ENCODE measurements at places on chromosomes 16 and 17.
A peak's percentile ranks its signal among the peaks of the same experiment; 100 is the strongest.

- no peak for DNase-seq
Measured at GRCh38 chr17:63949576-63950250, 17.6 kb upstream of the CD79B start.

- DNase-seq: no peak
Measured at GRCh38 chr16:86764551-86764950, 186.2 kb downstream of the FOXL1 start.

DNA sequence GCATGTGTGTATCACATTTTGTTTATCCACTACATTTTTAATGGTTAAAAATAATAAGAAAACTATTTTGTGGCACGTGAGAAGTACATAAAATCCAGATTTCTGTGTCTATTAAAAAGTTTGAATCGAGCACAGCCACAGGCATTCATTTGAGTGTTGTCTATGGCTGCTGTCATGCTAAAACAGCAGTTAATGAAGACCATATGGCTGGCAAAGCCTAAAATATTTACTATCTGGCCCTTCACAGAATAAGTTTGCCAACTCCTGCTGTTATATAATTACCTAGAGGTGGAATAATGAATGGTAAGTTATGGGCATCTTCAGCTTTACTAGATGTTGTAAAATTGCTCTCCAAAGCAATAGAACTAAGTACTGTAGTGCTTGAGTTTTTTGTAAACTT, 30.5 kb downstream of the TMEM98 start:
- peak; percentile 1 for DNase-seq

DNA sequence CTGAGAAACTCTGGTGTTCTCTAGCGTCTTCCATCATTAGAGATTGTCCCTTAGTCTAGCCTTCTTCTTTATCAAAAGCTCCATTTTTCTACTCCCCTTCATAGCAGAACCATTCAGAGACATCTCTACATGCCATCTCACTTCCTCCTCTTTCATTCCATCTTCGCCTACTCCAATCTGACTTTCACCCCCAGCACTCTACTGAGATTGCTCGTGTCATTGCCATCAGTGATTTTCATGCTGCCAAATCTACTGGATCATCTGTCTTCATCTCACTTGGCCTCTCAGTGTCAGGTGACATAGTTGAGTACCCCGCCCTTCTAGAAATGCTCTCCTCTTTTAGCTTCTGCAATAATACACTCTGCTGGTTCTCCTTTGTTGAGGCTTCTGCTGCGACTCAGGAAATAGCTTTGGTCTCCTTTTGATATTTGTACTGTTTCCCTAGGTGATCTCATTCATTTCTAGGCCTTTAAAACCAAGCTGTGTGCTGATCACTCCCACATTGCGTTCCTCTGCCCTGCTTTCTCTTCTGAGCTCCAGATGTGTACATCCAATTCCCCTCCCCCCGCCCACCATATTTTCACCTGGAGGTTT, 119.1 kb downstream of the FTO start:
- DNase-seq: no peak

GRCh38 chr17:76240461-76241203, at the start of gene RNF157:
RNF157 (minus strand) TSS chr17:76240493; CDS start chr17:76240240, 253 bp downstream.
- DNase-seq: peak; percentile 39

DNA sequence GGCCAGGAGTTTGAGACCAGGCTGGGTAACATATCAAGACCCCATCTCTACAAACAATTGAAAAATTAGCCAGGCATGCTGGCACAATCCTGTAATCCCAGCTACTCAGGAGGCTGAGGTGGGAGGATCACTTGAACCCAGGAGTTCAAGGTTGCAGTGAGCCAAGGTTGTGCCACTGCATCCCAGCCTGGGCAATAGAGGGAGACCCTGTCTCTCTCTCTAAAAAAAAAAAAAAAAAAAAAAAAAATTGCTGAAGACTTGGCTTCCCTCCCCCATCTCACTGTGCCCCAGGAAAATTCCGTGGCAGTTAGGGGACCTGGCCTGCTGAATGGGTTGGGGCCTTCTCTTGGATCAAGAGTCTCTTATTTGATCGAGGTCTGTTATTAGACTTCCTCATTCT, at the start of gene ODF4:
Gene ODF4 (plus strand): TSS at position 301 of the 400 bp plus-strand sequence. CDS start 212 bp downstream, outside the sequence.
- DNase-seq: no peak

GRCh38 chr16:19899605-19899955, 14.9 kb upstream of the GPRC5B start:
- no peak for DNase-seq

- DNase-seq: no peak
Measured at GRCh38 chr16:81232740-81233367, 5.6 kb upstream of the BCO1 start.

DNA sequence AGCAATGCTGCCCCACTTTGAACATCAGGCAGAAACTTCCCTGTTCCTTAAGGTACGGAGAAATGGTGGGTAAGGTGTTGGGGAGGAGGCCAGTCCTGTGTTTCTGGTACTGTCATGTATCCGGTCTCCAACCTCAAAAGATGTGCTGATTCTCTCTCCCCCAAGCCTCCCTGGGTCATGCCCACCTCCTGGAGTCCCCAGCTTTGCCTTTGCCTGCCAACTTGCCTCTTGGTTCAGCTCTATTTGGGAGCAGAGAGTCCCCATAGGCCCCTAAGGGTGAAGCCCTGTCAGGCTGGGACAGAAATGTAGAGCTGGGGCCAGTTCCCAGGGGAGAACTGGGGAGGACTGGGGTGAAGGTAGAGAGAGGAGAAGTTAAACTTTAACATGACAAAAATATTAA, 1.6 kb upstream of the TBX21 start:
- no peak for DNase-seq

DNA sequence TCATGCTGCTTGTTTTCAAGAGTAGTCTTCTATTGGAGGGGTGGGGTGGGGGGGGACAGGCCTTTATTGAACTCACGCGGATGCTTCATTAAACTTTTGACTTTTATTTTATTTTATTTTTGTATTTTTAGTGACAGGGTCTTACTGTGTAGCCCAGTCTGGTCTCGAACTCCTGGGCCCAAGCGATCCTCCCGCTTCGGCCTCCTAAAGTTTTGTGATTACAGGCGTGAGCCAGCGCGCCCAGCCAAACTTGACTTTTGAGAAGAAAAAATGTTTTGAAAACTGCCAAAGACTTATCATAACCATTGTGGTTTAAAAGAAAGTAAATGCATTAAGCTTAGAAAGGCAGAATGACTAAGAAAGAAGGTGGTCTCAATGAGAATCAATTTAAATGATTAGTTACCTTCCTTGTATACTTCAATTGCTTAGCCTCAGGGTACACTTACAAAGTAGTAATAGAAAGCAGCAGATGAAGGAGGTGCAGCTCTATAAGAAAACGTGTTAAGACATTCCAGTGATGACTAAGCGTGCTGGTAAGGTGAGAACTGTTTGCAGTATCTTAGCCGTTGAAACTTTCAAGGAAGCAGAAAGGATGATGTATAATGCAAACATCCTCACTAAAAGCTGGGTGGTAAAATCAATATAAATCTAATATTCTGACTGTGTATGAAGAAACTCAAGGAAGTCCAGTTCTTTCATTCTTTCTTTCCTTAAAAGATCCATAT, 1.2 kb downstream of the AP2B1 start:
- no peak for DNase-seq

- no peak for DNase-seq
Measured at GRCh38 chr16:12314653-12315185, 338.2 kb downstream of the SNX29 start.

GRCh38 chr17:28196636-28197035, 122.4 kb upstream of the TMEM97 start:
- DNase-seq: no peak

DNA sequence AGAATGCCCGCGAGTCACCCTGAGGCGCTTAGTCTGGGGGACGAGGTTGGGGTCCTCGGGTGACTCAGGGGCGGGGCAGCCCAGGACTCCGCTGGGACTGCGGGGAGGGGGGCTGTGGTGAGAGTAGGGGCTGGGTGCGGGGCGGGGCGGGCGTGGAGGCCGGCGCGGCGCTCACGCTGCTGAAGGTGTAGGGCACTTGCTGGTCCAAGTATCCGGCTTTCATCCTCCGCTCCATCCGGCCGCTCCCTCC, 832 bp downstream of the ETV4 start:
- no peak for DNase-seq

GRCh38 chr16:1979271-1980029, 1.8 kb downstream of the NOXO1 start:
- no peak for DNase-seq

DNA sequence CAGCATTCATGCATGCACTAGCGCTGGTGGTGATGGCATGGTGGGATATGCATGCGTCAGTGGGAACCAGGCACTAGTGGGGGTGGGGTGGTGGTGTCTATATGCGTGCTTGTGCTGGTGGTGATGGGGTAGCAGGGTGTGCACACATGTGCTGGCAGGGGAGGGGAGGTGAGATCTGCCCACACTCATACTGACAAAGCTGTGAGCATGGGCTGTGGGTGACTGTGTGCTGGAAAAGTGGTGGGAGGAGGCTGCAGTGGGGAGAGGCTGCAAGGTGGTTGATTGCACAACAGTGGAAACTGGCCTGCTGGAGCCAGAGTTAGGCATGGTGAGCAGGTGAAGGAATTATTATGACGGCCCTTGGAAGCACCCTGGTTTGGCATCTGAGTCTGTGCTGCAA, 31.3 kb upstream of the TEKT1 start:
- DNase-seq: no peak

DNA sequence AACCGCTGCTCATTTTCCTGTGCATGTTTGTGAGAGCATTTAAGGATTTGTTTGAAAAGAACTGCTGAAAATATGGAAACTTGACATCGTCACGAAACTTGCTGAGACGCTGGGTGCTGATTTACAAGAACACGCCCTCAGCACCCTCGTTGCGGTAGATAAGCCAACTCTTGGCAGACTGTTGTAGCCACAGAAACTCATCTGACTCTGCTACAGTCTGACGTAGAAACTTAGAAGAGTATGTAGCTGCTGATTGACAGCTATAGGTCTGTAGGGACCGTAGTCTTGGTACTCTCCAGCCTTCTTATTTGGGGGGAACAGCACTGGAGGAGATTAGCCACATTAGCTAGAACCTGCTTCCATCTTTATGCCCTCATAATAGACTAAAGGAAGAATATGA, 36.1 kb upstream of the MYH2 start:
- no peak for DNase-seq

DNA sequence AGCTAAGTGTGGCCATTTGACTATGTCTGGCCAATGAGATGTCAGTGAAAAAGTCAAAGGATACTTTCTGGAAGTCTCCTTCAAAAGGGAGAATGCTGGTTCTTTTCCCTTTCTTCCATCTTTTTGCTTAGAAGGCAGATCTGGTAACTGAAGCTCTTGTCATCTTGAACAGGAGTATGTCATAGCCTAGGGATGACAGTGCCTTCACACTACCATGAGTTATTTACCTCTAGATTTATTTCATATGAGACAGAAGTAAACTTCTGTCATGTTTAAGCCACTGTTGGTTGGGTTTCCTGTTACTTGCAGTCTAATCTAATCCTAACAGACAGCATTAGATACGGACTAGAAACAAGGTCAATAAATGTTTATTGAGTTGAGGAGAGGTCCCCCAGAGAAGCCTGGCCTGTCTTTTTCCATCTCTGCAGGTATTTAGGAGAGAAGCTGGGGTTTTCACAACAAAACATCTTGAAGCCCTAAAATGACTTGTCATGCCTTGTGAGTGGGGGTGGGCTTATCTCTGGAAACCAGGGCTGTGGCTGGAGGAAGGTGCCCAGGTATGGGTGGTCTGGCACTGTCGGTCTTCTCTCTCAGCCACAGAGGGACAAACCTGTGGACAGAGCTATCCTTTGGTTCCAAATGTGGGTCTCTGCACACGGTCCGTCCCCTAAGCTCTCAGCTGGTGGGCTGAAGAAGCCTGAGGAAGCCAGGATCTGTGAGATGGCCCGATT, 28.5 kb downstream of the TMEM98 start:
- DNase-seq: no peak

- peak; percentile 25 for DNase-seq
Measured at GRCh38 chr17:47698749-47699535, 5.0 kb downstream of the TBKBP1 start.
